Endothelial cell of umbilical vein (primary cell): ENCODE measurements at places on chromosomes 4 and X. TPM values are rescaled to one million over a fixed set of nuclear protein-coding genes. Genes with fewer than 3 reads are reported as not detected.

- H3K4me3 ChIP-seq, result no peak overlapping the region
- no peaks in the 10 kb centered on the region for H3K27me3 ChIP-seq
- H3K36me3 ChIP-seq, result no peaks in the 10 kb centered on the region
- no peaks in the 10 kb centered on the region for H3K4me1 ChIP-seq
- no peak overlapping the region for H3K27ac ChIP-seq
Measured at GRCh38 chr4:61400439-61401038, 200.4 kb downstream of the ADGRL3 start.

GRCh38 chr4:169757575-169758184, at the start of gene HPF1:
Gene HPF1, minus strand, starts transcription at chr4:169757944. Its CDS starts 67 bp downstream, at chr4:169757877.
- H3K4me1 ChIP-seq, result peaks cover 10% of the 10 kb centered on the region
- peak within 1 kb of the TSS; percentile 19 for H3K27ac ChIP-seq
- H3K4me3 ChIP-seq, result peak within 1 kb of the TSS; percentile 97
- DNase-seq, result peak; percentile 87
- peaks cover 2% of the 10 kb centered on the region for H3K36me3 ChIP-seq
- peaks cover 8% of the 10 kb centered on the region for H3K27me3 ChIP-seq

GRCh38 chrX:112008724-112009123, 73.9 kb downstream of the TRPC5 start:
- no peaks in the 10 kb centered on the region for H3K36me3 ChIP-seq
- no peaks in the 10 kb centered on the region for H3K4me1 ChIP-seq
- H3K27me3 ChIP-seq, result no peaks in the 10 kb centered on the region
- no peak overlapping the region for H3K27ac ChIP-seq
- no peak for DNase-seq

GRCh38 chrX:39416547-39417260, 615.4 kb downstream of the MID1IP1 start:
- no peaks in the 10 kb centered on the region for H3K27me3 ChIP-seq
- DNase-seq, result no peak
- no peak overlapping the region for H3K4me3 ChIP-seq
- H3K27ac ChIP-seq, result no peak overlapping the region
- H3K4me1 ChIP-seq, result peaks cover 25% of the 10 kb centered on the region

DNA sequence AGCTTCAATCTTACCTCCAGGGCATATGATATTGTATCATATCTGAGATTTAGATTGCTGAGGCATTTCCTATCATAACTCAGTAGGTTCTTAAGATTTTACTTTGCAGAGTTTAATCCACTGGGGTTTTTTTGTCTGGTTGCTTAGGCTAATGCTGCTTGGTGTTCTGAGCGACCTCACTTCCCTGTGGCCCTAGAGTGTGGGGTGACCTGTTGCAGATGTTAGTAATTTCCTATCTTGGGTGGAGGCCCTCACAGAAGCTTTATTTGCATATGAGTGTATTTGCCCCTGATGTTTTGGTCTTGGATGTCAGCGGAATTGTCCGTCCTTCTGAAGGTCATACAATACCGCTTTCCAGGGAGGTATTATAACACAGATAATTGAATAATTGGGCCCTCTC, 137.1 kb downstream of the NDST3 start:
- H3K4me3 ChIP-seq, result no peak overlapping the region
- no peak overlapping the region for H3K27ac ChIP-seq
- no peaks in the 10 kb centered on the region for H3K36me3 ChIP-seq

Gene CENPVL1
- polyA plus RNA-seq, result not detected in 2 replicates

Gene TKTL2
- polyA plus RNA-seq, result not detected in 2 replicates
